ENCODE measurements at places on chromosomes 1 and 21.

GRCh38 chr1:85289848-85290335, 13.5 kb upstream of the BCL10 start:
- DNase-seq = no peak

DNA sequence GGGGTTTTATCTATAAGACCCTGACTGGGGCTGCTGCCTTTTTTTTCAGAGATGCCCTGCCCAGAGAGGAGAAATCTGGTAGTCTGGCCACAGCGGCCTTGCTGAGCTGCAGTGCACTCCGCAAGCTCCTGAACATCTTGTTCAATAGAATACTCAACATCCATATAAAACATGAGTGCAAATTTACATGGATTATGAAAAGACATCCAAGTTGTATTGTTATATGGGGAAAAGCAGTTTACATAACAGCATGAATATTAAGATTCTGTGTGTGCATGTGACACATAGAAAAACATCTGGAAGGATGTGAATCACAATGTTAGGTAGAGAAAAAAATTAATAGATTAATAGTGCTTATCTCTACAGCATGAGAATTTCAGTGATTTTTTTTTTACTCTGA, 16.4 kb downstream of the COG2 start:
- DNase-seq = no peak

DNA sequence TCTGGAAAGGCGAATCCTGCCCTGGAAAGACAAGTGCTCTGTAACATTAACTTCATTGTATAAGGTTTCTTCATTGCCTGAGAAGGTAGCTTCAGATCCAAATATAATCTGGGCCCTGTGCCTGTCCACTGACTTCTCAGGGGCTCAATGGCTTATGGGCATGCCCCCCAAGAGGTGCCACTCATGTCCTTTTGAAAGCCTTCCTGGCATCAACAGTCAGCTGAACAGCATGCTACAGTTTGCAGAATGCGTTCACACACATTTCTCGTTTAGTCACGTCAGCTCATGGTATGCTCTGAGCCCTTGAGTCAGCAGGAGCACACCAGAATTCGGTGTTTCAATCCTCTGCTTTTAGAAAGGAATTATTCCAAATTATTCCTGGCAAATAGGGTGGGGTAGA, 23.8 kb downstream of the TMCC2 start:
- DNase-seq = no peak

DNA sequence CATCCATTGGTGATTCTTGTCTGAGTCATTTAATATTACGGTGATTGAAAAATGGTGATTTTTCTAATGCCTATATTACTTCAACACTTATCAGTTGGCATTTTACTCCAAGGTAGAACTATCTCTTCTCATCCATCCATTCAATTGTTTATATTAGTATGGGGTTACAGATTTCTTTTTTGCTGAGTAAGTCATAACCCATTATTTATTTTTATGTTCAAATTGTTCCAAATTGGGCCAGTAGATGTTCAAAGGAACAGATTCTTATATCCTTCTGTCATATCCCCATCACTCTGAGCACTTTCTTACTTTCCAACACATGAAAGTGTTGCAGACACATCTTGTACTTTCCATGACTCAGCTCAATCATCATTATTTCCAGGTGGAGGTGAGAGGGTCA, 466.8 kb upstream of the CAMK1G start:
- no peak for DNase-seq

GRCh38 chr1:155000411-155000725, 2.2 kb upstream of the ZBTB7B start:
- DNase-seq = no peak

DNA sequence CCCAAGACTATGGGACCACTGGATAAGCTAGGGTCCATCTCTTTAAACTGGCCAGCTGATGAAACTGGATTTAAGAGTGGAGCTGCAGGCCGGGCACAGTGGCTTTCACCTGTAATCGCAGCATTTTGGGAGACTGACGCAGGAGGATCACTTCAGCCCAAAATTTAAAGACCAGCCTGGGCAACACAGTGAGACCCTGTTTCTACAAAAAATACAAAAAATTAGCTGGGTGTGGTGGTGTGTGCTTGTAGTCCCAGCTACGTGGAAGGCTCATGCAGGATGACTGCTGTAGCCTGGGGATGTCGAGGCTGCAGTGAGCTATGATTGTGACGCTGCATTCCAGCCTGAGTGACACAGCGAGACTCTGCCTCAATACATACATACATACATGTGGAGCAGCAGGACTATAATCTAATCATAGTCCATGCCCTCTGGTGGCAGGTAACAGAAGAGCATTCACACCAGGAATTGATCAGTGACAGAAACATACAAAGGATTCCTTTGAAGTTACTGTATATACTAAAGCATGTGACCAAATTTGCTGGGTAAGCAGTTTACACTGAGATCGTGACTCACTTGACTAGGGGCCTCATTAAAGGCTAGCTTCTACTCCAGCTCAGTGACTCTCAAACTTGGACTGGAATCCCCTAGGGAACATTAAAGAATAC, 101.5 kb upstream of the SLFNL1 start:
- peak; percentile 68 for DNase-seq

GRCh38 chr1:226821719-226822085, 48.7 kb upstream of the PSEN2 start:
- DNase-seq = no peak

- no peak for DNase-seq
Measured at GRCh38 chr1:12113433-12114339, 50.6 kb downstream of the TNFRSF8 start.

- no peak for DNase-seq
Measured at GRCh38 chr1:110190282-110190929, 19.7 kb upstream of the KCNC4 start.

GRCh38 chr1:7943251-7943650, 2.6 kb upstream of the TNFRSF9 start:
- no peak for DNase-seq

- DNase-seq = no peak
Measured at GRCh38 chr1:73813716-73814115, 384.3 kb downstream of the LRRIQ3 start.
